Upper lobe of right lung (tissue), 1 donor: ENCODE measurements at places on chromosomes 2 and 18. TPM values are rescaled to one million over a fixed set of nuclear protein-coding genes. Genes with fewer than 3 reads are reported as not detected.

DNA sequence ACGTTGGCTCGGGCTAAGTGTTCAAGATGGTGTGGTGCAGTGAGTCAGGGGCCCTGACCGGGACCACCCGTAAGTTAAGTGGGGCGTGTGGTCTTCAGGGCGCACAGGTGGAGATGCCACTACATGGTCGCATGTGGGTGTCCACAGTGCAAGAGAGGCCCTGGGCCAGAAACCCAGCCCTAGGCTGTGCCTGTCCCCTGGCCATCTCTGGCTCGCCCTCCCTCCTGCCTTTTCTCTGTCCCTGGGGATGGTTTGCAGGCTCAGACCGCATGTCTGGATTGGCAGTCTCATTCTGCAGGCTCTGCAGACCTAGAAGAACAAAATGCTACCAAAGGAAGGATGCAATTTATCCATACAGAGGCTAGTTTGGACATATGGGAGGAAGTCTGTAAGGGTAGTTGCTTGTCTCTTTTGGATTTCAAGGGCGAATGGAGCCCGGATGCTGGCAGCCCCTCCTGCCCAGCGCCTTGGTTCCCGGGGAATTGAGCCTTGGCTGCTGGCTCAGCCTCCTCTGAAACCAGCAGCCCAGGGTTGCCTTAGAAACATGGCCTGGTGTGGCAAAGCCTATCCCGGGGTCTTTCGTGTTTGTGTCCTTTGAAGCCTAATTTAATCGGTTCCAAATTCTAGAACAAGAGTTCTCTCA lies 417.5 kb upstream of the HS6ST1 start:
- H3K27me3 ChIP-seq, result no peaks in the 10 kb centered on the region
- no peak overlapping the region for H3K27ac ChIP-seq
- no peaks in the 10 kb centered on the region for H3K36me3 ChIP-seq
- H3K4me3 ChIP-seq, result peak overlapping the region; percentile 31
- DNase-seq, result no peak

COL4A4 gene
- total RNA-seq, result 36.1 TPM

SLC30A3 gene
- total RNA-seq, result 0.58 TPM

PAX8 gene
- 1.6 TPM for total RNA-seq

BMP10 gene
- 1.4 TPM for total RNA-seq

UBXN2A gene
- 12.7 TPM for total RNA-seq

GRCh38 chr18:10379522-10379921 lies 74.9 kb upstream of the APCDD1 start:
- no peaks in the 10 kb centered on the region for H3K36me3 ChIP-seq
- no peak overlapping the region for H3K27ac ChIP-seq
- no peak overlapping the region for H3K4me3 ChIP-seq
- no peak for DNase-seq
- H3K4me1 ChIP-seq, result no peaks in the 10 kb centered on the region

DNA sequence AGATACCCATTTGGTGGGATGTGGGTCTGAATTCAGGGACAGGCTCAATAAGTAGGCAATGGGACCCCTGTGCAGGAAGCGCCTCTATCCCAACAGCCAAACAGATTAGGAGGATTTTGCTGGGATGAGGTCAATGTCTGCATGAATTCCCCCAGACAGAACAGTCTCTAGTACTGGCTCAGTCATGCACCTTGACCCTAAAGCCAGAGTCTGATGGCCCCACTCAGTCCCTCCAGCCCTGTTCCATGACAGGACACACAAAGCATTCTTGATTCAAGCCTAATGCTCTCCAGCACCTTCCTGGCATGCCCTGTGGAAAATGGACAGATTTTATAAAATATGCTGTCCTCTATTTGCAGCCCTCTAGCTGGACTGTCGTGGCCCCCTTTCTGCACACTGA lies 49.8 kb upstream of the RAB6D start:
- peaks cover 14% of the 10 kb centered on the region for H3K27me3 ChIP-seq
- no peaks in the 10 kb centered on the region for H3K4me1 ChIP-seq
- no peaks in the 10 kb centered on the region for H3K36me3 ChIP-seq
- no peak overlapping the region for H3K4me3 ChIP-seq
- no peak overlapping the region for H3K27ac ChIP-seq
- DNase-seq, result no peak

DNA sequence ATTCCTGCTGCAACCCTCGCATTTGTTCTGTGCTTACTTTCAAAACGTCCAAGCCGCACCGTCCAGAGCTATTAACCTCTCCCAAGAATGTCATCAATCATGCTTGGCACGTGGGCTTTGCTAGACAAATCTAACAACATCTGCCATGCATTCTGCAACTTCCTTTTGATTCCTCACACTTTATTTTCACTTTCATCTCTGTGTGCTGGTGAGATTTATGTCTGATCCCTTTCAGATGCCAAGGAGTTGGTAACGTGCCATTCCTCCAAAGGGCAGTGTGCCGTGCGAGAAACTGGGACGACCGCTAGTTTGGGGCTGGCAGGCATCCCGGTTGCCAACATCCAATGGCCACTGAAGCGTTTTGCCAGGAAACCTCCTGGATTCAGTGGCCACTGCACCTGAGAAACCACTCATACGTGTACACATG lies 230.0 kb upstream of the PARD3B start:
- H3K36me3 ChIP-seq, result no peaks in the 10 kb centered on the region
- H3K4me1 ChIP-seq, result no peaks in the 10 kb centered on the region
- DNase-seq, result no peak
- H3K27me3 ChIP-seq, result no peaks in the 10 kb centered on the region

GRCh38 chr2:37569986-37570679 lies 101.3 kb downstream of the CDC42EP3 start:
- no peaks in the 10 kb centered on the region for H3K36me3 ChIP-seq
- no peak overlapping the region for H3K27ac ChIP-seq
- H3K4me3 ChIP-seq, result no peak overlapping the region
- DNase-seq, result no peak
- H3K4me1 ChIP-seq, result peaks cover 7% of the 10 kb centered on the region

DNA sequence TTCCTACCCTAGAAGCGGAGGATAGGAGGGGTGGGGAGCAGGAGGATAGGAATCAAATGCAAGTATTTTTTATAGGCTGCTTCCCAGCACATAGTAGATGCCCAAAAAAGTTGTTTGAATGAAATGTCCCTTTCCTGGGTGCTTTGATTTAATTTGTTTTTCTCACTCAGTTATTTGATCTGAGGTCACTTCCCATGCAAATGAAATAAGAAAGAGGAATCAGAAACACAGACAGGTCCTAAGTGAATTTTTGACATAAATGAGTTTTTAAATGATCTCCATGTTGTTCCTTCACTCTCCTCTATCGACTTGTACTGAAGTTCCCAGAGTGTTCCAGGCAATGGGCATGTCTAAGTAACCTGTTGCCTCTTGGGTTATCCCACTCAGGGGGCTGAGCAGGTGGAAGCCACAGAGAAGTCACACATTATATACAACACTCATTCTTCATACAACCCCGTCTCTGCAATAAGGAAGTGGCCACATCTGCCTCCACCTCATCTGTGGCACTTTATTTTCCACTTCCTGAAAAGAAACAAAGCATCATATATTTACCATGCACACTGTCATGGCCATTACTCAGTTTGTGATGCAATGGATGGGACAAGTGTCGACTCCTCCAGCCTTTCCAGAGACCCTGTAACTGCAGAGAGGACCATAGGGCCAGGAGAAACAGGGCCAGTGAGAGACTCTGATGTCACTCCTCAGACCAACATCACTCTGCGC lies 81.9 kb upstream of the ZNF397 start:
- no peak overlapping the region for H3K27ac ChIP-seq
- no peak overlapping the region for H3K4me3 ChIP-seq
- no peak for DNase-seq
- H3K27me3 ChIP-seq, result no peaks in the 10 kb centered on the region

SP5 gene
- 2.5 TPM for total RNA-seq

ZNF804A gene
- 0.78 TPM for total RNA-seq

GRB14 gene
- 8.9 TPM for total RNA-seq

PLCD4 gene
- total RNA-seq, result 1.0 TPM
